ENCODE measurements at places on chromosomes 2 and 18.

DNA sequence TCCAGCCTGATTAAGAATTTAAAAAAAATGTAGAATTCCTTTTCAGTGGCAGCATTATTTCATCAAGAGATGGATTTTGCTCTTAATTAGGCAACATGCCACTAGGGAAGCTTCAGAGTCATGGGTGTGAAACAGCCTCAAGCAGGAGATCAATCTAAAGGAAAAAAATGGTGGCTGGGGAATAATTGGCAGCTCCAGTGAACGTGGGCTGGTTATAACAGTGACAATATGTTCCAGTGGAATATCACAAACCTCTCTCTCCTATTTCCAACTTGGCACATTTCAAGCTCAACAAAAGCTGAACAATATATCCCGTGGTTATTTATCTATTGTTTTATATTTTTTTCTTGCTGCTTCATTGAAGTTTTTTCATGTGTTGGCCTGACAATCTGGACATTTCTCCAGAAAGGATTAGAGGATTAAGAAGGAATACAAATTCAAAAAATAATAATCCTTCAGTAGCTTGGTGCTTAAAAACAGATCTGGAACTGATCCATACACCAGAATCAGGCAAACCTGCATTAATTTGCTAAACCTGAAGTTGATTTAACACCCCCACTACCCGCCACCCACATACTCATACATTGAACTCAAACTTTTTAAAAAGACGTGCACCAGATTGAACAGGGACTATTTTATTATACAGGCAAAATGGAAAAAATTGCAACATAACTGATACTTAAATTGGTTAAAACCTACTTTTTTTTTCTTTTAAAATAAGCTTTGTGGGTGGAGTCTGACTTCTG, 255.9 kb upstream of the SPRED2 start:
- no peak for DNase-seq

DNA sequence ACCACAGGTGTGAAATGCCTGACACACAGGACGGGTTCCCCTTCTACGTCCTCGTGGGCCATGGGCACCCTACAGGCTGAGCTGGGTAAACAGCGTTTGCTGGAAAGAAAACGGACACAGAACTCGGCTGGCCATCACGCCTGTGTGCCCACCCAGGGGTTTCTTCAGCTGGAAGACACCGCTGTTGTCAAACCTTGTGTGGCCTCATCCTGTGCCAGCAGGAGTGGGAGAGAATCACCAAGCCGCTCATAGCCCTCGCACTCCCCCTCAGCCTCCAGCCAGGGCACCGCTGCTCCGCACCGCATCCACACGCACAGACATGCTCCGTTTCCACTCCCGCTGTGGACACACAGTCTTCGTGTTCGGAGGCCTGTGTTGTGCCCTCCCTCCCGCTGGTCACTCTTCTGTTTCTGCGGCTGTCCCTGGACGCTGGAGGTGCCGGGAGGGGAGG, 161.4 kb downstream of the PXDN start:
- DNase-seq = no peak

GRCh38 chr2:70304498-70304897, 2.6 kb upstream of the FAM136A start:
- DNase-seq = no peak

- peak; percentile 48 for DNase-seq
These were observed 21.6 kb upstream of the SPATA3 start for GRCh38 chr2:230974096-230974913.

DNA sequence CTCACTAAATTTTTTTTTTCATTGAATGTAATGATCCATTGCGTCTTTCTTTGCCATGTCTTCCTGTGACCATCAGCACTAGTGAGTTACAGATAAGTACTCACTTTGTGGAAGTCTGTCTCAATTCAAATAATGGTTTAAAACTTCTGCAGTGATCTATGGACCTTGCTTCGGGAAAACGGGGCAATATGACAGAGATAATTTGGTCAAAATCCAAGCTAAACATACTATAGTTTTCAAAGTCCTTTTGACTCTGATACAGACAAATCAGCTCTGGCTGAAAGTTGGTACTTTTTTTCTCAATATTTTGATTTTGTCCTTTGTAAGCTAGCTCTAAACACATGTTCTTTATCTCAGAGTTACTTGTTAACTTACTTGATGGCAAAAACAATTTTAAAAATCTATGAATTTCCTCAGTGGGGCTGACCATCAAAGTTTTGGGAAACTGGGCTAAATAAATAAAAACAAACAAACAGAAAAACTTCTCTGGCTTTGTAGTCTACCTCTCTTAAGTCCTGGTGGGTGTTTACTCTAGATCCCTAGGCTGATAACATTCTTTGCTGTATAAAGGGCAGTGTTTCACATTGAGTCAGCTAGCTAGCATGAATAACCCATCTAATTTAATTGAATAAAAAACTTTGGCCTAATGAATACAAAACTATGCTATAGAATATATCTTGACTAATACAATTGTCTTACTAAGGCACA, 327.6 kb downstream of the RDH14 start:
- DNase-seq = no peak

- DNase-seq = no peak
These were observed 113.0 kb downstream of the LRATD1 start for GRCh38 chr2:14745288-14746076.

Measured in fibroblast of skin of right quadriceps (primary cell).